ENCODE measurements at places on chromosomes 7 and 10.

GRCh38 chr10:45155784-45156183, 155.1 kb downstream of the ZNF22 start:
- no peak for DNase-seq

DNA sequence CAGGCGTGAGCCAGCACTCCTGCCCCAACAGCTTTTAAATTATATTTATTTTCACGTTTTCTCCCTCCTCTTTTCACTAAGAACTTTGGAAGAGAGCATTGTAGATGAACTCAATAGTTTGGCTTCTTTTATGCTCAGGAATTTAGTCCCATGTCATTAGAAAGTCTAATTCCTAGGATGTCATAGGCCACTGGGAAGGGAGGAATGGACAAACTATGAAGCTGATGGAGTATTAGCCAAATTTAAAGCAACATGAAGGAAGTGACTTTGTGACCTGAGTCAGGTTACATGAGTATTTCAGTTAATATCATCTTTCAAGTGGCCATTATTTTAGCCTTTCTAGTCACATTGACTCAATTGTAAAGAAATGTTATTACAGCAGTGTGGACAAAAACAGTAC, 18.0 kb upstream of the OPN4 start:
- no peak for DNase-seq

DNA sequence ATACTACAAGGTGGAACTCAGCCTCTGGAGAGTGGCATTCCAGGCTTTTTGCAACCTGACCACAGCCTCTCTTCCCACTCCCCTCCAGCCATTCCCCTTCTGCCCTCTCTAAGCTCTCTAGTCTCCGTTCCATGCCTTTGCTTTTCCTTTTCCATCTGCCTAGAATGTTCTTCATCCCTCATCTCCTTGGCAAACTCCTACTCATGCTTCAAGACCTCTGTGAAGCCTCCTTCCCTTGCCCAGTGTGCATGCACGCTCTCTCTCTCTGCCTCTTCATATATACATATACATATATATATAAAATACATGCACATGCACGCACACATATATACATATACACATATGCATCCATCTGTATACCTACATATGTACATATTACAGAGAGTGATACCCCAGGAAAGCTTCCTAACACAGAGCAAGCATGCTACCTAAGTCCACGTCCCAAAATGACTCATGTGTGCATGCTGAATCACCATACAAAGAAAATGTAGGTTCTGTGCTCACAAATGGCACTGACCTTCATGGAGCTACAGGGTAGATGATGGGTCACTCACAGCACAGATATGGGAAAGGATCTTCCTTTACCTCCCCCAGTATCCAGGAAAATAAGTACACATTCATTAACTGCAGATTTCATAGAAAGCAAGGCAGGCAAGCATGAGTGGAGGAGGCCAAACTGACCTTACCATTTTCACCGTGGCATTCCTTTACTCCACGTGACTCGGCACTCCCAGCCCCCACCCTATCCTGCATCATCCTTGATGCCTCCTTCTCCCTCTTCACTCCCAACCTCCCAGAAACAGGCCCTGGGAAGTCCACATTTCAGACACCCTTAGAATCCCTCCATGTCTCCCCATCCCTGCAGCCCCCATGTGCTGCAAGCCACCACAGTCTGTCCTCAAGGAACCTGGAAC, 238.4 kb upstream of the ZMIZ1 start:
- no peak for DNase-seq

GRCh38 chr7:108134486-108134885, 4.3 kb upstream of the LAMB4 start:
- no peak for DNase-seq

DNA sequence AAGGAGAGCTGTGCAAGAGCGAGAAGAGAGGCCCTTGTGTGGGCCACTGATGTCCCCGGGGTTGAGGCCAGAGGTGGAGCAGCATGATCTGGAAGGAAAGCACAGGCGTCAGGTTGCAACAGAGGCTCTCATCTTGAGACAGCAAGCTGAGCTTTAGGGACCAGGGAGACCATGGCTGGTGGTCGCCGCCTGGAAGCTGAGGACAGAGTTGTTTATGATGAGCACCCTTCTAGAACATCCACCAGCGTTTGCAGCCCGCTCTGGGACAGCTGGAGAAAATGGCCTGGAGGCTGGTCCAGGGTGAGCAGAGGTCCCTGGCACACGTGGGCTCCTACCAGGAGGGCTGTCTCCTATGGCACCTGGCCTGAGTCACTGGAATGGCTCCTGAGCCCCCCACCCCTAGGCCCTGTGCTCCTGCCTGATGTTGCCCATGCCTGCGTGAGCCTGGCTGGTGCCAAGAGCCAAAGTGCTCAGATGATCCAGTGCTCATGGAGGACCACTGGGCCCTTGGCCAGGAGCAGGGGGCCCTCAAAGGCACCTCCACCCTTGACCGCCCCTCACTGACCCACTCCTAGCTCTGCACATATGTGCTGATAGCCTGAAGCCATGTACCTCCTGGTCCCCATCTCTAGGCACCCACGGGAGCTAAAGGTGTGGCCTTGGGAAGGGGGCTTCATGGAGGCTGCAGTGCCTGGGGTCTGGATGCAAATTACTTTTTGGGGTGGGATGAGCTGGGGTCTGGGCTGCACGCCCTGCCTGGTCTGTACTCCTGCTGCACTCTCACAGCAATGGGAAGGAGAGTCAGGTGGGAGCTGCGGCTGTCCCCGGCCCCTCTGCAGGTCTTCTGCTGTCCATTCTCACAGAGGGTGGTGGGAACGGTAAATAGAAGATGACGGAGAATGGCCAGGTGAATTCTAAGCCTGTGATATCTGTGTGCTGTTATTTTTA, 40.1 kb upstream of the RET start:
- no peak for DNase-seq

DNA sequence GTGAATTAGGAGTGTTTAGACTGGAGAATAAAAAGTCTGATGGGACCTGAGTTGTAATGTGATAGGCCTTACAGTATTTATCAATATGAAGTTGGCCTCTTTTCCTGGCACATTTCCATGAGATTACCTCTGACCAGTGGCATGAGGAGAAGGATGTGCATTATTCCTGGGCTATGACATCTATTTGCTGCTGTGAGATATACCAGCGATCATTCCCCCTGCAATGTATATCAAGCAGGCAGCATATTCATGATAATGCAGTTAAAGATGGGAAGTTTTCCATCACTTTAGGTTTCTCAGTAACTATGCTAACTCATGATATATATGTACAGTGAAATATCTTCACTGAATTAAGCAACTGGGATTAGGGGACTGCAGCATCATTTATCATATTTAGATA, 142.8 kb upstream of the MBL2 start:
- DNase-seq: no peak

Measured in ovary (tissue), 10 donors.